ENCODE measurements at places on chromosomes 16 and 17.
A peak's percentile ranks its signal among the peaks of the same experiment; 100 is the strongest.

DNA sequence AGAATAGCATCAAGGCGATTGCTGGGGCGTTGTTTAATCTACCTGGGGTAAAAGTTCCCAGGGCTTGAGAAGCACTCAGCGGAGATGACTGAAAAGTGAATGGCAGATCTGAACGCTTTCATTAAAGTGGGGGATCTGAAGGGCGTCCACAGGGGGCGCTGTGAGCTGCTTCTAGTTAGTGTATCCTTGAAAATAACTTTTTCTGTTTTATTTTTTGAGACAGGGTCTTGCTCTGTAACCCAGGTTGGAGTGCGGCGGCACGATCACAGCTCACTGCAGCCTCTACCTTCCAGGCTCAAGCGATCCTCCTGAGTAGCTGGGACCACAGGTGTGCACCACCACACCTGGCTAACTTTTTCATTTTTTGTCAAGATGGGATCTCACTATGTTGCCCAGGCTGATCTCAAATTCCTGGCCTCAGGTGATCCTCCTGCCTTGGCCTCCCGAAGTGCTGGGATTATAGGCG, 360.4 kb downstream of the SEC14L1 start:
- DNase-seq, result no peak

GRCh38 chr16:72501739-72502593, 330.0 kb upstream of the PMFBP1 start:
- DNase-seq, result no peak

DNA sequence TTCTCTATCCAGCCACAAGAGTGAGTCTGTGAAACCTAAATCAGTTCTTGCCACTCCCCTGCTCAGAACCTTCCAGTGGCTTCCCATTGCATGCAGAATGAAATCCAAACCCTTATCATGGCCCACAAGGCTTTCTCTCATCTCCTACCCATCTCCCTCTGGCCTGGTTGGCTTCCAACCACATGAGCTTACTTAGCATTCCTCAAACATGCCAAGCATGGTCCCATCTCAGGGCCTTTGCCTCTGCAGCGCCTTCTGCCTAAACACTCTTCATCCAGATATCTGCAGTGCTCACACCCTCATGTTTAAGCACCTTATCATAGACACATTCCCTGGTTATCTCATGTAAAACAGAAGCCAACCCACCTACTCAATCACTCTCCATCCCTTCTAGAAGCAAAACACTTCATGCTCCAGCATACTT, 15.5 kb downstream of the TK2 start:
- no peak for DNase-seq

GRCh38 chr17:54838651-54839421, 61.8 kb upstream of the TOM1L1 start:
- DNase-seq, result no peak

DNA sequence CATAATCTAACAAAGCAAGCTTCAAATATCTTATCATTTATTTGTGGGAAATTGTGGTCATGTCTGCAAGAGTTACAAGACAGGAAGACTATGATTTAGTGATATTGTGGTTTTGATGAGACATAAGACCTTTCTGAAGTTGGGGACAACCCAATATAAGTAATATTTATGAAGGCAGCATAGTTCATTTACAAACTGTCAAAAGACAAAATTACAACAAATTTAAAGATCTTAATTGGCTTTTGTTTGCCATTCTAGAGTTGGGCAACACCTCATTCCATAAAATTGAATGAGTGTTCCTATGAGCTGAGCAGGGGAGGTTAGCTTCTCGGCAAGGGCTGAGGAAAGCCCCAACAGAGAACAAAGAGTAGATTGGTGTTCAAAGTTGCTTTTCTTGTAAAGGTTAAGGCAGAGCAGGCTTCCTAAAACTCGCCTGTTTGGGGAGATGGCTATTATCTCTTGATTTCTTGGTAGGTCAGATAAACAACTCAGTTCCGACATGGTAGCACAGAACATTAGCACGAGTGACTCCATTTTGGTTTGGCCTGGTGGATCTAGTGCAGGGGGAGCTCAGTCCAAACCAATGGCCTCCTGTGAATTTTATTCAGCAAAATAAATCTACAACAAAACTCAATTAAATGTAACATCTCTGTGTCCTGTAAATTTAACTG, 10.9 kb upstream of the MMD start:
- no peak for DNase-seq

DNA sequence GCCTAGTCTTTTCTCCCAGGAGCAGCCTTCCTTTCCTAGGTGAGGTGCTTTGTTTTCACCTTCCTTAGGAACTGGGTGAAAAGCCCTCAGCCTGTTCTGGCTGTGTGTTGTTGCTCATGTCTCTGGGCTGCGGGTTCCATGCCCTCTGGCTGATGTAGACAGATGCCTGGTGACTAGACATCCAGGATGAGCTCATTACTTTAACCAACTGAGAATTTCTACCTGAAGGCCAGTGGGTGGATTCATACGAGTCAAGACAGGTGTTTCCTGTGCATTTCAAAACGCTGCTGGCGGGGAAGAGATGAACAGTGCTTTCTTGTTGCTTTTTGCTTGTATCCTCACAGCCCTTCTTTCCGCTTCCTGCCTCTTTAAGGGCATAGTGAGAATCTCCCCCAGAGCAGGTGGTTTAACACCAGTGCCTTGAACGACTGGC, 22.3 kb downstream of the SAP30BP start:
- DNase-seq, result no peak

DNA sequence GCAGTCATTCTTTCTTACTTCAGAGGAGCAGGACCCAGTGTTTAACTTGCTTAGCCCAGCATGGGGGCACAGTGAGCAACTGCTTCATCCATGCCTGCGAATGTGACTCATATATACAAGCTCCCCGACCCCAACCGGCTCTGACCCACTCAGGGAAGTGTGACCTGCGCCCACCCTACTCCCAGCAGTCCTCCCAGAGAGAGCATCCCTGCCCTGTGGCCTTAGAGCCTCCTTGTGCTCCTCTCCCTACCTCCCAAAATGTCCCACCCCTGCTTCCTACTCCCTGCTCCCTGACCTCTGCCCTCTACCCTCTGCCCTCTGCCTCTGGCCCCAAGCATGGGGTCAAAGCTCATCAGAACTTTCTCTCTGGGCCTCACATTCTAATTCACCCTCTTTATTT, 46.9 kb upstream of the DLX4 start:
- DNase-seq, result no peak

- DNase-seq, result no peak
Measured at GRCh38 chr16:88969361-88969831, 7.6 kb downstream of the CBFA2T3 start.

- DNase-seq, result no peak
Measured at GRCh38 chr17:82225368-82226029, 3.3 kb upstream of the SLC16A3 start.

- DNase-seq, result peak; percentile 49
Measured at GRCh38 chr17:29005936-29006511, at the start of gene SEZ6. SEZ6 (minus strand) TSS chr17:29006033; CDS start chr17:29005869, 164 bp downstream.

- DNase-seq, result no peak
Measured at GRCh38 chr16:9077091-9077809, 14.2 kb upstream of the HAPSTR1 start.

DNA sequence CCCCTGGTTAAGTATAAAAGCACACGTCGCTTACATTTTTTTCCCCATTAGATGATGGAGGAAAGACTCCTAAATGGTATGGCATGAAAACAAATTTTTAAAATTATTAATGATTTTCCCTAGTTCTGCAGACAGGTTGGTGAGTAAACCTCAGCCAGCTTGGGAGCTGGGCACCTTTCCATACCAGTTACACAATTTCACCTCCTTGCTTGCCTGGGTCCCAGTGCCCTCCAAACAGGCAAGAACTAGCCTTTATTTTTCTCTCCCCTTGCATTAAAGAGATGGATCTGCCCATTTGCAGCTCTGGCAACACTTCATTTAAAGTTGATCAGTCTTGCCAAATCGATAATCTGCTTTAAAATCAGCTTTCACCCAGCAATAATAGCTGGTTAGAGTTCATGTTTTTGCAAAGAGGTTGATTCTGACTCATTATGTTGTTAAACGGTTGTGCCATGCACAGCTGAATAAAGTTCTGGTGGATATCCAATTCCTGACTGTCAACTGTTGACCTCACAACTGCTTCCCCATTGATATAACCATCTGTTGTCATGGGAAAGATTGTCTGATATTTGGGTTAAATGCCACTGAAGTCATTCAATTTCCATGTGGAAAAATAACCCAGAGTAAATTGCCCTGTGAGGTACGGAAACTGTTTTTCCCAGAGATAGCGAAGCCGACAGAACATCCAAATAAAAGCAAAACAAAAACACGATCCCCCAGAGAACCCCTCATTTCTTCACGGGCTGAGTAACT, 1.3 kb downstream of the C17orf58 start:
- no peak for DNase-seq

- peak; percentile 42 for DNase-seq
Measured at GRCh38 chr17:3963237-3964201, 718 bp downstream of the ATP2A3 start.

GRCh38 chr17:77436481-77436880, 295.7 kb downstream of the SEC14L1 start:
- DNase-seq, result no peak

DNA sequence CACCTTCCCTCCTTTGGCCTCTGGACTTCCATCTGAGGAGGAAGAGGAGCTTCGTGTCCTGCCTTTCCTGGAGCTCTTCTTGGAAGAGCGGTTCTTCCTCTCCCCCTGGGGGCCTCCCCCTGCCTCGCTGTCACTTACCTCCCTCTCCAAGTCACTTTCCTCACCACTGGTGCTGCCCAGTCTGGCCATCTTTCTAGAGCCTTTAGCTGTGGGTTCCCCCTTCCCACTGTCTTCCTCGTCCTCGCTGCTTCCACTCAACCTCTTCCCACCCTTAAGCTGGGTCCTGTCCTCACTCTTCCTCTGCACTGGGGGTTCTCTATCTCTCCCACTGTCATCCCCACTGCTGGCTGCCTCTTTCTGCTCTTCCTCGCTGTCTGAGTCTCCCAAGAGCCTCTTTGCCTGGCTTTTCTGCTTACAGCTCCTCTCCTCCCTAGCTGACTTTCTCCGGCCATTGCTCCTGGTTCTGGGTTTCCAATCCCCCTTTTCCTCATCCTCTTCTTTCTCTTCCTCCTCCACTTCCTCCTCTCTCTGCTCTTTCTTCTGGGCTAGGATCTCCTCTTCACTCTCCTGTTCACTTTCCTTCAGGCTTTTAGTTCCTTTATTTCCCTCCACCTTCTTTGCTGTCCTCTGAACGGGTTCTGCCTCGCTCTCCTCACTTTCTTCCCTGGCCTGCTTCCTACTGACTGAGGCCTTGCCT, 1.4 kb downstream of the HIRIP3 start:
- DNase-seq, result no peak

DNA sequence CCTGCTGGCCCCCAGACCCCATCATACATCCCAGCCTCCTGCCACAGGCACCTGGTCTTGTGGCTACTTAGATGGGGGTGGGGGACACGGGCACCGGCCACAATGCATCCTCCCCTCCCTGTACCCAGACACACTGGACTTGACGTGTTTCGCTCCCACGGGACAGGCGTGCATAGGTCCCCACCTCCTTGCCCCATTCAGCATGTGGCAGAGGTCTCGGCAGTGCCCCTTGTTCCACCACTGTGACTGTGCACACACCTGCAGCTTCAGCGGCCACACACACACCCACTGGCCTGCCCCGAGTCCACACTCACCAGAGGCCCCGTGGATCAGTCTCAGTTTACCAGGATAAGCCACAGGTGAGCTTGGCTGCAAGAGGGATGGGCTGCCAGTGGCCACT, 109.6 kb downstream of the ENGASE start:
- no peak for DNase-seq

DNA sequence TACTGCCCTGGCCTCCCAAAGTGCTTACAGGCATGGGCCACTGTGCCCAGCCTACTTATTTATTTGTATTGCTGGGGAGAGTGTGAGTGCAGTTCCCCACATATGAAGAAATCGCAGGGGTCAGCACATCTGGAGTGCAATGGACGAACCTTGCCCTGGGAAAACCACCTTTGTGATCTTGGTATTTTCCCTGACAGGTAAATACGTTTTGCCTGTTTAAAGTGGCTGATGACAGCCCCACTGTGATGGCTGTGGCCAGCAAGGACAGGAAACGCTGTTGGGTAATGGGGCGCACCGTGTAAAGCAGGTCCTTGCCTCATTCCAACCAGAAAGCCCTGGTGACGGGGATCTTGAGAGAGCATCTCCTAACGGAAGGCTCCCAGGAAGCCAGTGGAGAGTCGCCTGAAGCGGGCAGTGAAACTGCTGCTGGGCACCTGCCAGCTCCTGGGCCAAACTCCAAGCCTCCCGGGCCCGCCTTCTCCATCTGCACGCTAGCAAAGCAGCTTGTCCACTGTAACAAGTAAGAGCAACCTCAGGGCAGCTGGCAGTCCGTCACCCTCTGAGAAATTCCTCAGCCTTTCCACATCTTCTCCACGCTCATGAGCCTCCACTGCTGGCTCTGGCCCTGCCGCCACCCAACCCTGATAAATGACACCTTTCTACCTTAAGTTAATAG, 17.5 kb downstream of the EMC8 start:
- DNase-seq, result no peak

DNA sequence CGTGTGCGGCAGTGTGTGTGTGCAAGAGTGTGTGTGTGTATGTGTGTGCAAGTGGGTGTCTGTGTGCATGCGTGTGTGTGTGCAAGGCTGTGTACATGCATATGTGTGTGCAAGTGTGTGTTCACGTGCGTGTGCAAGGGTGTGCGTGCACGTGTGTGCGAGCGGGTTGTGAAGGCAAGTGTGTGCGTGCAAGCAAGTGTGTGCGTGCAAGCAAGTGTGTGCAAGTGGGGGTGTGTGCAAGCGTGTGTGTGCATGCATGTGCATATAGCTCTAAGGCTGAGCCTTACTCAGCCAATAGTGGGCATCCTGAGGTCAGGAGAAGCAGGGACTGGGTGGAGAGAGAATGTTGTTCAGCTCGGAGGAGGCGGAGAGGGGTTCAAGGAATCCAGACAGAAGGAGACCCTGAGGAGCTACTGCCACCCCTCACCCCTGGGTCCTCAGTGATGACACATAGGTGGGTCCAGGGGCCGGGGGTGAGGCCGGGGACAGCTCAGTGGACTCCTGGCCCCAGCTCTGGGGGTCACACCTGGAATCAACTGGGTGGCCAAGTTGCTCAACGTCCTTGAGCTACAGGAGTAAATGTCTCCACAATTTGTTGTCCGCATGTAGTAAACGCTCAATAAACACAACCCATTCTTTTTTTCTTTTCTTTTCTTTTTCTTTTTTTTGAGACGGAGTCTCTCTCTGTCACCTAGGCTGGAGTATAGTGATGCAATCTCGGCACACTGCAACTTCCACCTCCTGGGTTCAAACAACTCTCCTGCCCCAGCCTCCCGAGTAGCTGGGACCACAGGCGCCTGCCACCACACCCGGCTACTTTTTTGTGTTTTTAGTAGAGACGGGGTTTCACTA, 1.8 kb downstream of the PRR29 start:
- DNase-seq, result no peak

GRCh38 chr16:66083171-66083570, 283.3 kb upstream of the CDH5 start:
- DNase-seq, result no peak

DNA sequence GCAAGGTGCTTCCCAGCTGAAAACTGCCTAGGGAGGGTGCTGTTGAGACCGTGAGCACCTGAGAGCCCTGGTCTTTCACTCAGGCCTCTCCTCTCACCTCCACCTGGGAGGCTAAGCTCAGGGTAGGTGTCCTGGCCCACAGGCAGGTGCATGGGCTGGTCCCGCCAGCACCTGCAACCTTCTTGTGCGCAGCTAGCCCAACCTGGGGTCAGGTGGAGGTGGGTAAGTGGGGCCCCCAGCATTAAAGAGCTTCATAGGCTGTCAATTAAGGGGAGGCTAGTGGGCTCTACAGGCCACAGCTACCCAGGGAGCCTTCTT, 8.7 kb downstream of the ADCY7 start:
- DNase-seq, result no peak

GRCh38 chr16:64408699-64409098, 713.2 kb downstream of the CDH11 start:
- no peak for DNase-seq

- no peak for DNase-seq
Measured at GRCh38 chr16:48187779-48188178, 32.0 kb upstream of the ABCC12 start.
